Activated naive CD4-positive, alpha-beta T cell (primary cell): ENCODE measurements at places on chromosomes 16 and 17.

DNA sequence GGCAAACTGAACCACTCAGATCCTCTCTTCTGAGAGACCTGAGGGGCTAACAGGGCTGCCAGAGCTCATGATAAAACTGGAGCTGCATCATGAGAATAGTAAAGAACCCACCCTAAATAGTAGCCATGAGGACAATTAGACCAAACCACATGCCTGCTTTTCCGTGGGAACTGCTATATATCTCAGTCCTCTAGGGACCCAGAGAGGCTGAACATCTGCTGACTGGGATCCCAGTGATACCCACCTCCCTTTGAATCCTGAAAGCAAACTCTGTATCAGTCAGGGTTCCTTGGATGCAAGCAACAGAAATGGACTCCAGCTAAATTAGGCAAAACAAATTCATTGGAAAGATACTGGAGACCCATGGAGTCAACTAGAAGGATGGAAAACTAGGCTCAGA is 6.5 kb downstream of the MT1X start:
- no peak for DNase-seq

DNA sequence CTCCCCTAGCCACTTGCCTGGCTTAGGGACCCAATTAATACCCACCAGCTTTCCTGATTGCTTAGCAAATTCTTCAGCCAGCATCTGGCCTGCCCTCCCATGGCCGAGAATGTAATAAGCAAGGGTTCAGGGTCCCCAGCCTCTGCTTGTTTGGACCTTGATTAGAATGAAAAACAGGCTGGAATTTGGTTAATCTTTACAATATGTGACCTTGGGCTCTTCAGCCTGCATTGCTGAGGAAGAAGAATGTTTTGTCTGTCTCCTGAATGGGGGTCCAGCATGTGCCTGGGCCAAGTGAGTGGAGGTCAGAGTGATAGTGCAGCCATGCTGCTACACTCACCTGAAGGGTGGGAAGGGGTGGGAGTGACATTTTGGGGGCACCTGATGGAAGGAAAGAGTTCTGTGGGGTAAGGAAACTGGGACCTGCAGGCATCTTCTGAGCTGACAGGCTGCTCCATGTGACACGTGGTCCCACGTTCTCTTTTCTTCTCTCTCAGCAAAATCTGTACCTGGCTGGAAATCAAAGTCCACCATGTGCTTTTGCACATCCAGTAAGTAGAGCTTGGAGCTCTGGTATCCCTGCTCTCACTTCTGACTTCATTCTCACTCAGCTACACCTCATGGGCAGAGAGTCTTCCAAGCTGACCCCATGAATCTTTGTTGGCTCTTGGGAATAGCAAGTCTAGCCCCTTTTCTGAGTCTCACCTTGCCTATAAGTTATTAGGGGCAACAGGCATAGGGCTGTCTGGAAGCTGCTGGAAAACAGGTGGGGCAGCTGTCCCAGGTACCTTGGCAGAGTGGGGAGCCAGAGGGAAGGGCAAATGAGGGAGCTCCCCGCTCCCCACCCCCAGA is 5.3 kb downstream of the TMEM106A start:
- DNase-seq = no peak

DNA sequence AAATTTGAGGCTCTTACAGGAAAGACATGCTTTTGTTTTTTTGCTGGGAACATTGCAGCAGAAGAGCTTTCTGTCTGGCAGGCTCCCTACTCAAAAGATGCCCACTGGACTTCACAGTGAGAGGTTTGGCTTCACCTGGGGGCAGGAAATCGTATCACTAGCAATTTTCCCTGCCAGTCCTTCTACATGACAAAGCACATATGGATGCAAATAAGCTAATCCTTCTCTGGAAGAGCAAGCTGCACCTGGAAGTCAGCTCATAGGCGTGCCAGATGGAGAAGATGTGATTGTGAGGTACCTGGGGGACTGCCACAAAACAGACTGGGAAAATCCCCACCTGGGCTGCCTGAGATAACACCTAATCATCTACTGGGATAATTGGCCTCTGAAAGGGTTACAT is 195.0 kb upstream of the CPHXL start:
- DNase-seq = no peak

DNA sequence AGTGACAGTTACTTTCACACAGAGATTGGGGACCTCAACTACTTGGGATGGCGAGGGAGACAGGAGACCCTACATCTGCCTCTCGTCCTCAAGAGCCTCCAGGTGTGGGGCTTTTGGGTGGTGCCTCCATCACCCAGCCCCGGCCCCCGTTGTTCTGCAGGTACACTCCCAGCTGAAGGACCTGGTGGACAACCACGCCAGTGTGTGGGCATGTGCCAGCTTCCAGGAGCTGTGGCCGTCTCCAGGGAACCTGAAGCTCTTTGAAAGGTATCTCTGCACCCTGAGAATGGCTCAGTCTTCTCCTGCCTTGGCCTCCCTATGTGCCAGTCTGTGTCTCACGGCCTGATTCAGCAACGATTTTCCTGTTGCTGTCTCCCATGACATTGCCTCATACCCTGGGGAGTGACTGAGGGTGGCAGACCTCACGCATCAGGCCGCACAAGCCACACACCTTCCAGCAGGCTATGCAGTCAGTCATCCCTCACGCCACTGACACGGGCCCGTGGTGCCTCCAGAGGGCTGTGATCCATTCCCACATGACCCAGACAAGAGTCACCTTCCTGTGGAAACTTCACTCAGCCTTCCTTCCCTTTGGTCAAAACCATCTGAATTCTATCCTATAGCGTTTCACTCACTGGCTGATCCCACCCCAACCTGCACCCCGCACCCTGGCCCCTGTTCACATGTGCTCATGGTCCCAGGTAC is 3.7 kb downstream of the CCNF start:
- DNase-seq = no peak
